NCI-H1436 (cell line): ENCODE measurements at places on chromosomes 2 and 18.

GRCh38 chr2:134232868-134233727 is 20.8 kb upstream of the MGAT5 start:
- DNase-seq: no peak

DNA sequence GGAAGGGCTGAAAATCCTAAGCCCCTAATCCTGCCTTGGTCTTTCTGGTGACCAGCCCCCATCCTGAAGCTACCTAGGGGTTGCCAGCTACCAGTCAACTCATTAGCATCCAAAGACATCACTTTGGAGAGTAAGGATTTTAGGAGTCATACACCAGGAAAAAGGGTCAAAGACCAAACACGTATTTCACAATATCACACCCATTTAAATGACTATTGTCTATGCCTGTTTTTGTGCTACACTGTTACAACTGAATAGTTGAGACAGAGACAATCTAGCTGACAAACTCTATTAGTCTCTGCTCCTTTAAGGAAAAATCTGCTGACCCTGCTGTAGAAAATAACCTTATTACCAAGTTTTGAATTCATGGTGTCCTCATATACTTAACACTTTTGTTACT is 21.0 kb upstream of the RBBP8 start:
- DNase-seq: no peak

DNA sequence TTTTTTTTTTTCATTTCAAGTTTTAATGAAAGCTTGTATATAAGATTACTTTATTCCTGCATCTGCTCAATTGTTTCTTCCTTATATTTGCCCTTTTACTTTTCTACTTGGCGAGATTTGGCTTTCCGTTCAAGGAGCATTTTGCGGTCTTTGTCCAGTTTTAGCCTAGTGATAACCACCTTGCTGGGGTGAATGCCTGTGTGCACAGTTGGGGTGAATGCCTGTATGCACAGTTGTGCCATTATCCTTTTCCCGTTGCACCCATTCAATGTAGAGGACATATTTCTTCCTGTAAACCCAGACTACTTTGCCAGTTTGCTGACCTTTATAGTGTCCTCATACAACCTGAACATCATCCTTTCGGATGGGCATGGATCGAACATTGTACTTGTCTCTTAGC is 12.0 kb downstream of the ZNF236 start:
- DNase-seq: no peak

DNA sequence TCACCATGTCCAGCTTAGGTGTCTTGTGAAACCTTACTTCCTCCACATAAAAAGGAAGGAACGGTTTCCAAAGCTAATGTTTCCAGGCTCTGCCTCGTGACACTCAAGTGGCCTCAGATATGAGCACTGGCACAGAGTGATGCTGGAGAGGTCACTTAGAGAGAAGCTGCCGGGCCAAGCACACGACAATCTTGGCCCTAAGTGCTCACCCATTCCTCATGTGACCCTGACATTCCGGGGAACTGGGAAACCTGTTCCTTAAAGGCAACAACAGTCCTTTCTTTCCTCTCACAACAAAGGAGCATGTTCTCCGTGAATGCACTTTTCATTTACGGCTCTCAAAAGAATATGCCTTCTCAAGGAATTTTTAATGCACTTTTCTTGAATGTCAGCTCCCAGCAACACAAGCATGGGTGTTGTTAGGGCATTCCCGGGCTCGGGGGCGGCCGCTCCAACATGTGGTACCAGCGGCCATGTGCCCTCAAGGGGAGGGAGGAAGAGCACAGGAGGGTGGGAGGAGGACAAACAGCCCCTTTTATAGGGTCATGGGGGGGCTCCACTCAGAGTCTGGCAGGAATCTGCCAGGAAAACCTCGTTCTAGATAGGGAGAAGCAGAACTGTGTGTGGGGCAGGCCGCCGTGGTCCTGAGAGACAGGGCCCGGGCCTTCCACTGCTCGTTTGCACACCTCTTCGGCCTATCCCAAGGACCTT is 118.6 kb downstream of the MBP start:
- no peak for DNase-seq

DNA sequence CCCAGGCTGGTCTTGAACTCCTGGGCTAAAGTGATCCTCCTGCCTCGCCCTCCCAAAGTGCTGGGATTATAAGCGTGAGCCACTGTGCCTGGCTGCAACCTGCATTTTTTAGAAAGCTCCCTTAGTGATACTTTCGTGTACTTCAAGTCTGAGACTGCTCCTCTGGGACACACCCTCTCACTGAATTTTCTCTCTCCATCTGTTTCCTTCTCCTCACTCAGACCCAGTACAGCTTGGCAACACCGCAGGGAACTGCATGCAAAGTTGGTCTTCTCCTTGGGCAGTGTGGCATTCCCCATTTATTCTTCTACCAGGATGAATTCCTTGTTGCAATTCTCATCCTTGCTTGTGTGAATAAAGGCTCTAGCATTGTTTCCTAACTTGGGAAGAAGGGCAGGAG is 175.9 kb downstream of the LPIN1 start:
- DNase-seq: no peak

DNA sequence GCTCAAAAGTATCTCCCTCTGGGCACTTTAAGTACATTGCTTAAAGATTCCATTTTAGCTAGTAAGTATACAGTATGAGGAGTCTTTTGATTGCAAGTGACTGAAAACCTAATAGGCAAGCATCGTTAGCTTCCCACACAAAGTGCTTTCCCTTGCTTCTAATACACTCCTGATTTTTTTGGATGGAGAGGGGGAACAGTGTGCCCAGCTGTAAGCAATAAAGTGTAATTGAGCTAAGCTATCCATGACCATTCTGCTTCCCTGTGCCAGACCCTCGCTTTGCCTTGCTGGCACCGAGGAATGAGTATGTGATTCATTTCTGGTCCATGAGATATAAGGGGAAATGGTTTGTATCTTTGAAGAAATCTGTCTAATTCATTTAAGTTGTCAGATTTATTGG is 3.8 kb upstream of the ZNF24 start:
- DNase-seq: no peak

GRCh38 chr2:235433860-235434259 is 60.0 kb upstream of the AGAP1 start:
- DNase-seq: no peak

GRCh38 chr18:70276416-70277191 is 12.2 kb upstream of the SOCS6 start:
- no peak for DNase-seq

- DNase-seq: no peak
Observed at GRCh38 chr2:238714038-238714528, 133.8 kb upstream of the TWIST2 start.

GRCh38 chr2:112577756-112578155 is 6.7 kb upstream of the CHCHD5 start:
- no peak for DNase-seq

DNA sequence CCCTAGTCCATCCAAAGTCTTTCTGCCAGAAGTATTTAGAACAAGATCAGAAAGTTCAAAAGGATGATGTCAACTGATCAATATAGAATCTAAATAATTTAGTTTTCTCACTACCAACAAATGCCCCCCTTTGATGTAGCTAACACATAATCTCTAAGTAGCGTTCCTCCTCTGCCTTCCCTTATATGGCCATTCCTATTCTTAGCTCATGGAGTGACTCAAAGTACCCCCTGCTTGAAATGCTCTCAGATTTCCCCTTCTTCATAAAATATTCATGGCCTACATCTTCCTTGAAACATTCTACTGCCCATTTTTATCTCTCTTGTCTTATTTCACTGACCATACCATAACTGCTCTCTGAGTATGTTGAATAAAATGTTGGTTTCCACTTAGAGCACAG is 151.5 kb downstream of the UPP2 start:
- no peak for DNase-seq

DNA sequence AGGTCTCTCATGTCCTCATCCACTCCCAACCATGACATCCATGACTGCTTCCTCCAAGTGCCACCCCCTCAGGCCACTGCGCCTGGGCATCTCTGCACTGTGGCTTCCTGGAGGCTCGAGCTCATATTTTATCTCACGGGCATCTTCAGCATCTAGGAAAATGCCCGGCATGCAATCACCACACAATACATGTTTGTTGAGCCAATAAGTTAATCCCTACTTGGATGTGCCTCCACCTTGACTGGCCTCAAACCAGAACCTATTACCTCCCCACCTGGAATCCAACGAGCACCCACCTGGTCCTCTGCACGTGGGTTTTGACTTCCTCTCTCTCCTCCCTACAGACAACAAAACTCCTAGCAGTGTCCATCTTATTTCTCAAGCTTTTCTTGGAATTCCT is 198.9 kb upstream of the REV1 start:
- DNase-seq: no peak

GRCh38 chr2:233807966-233808935 is 30.1 kb downstream of the MROH2A start:
- no peak for DNase-seq

GRCh38 chr2:61433606-61434005 is 37.3 kb downstream of the USP34 start:
- no peak for DNase-seq

DNA sequence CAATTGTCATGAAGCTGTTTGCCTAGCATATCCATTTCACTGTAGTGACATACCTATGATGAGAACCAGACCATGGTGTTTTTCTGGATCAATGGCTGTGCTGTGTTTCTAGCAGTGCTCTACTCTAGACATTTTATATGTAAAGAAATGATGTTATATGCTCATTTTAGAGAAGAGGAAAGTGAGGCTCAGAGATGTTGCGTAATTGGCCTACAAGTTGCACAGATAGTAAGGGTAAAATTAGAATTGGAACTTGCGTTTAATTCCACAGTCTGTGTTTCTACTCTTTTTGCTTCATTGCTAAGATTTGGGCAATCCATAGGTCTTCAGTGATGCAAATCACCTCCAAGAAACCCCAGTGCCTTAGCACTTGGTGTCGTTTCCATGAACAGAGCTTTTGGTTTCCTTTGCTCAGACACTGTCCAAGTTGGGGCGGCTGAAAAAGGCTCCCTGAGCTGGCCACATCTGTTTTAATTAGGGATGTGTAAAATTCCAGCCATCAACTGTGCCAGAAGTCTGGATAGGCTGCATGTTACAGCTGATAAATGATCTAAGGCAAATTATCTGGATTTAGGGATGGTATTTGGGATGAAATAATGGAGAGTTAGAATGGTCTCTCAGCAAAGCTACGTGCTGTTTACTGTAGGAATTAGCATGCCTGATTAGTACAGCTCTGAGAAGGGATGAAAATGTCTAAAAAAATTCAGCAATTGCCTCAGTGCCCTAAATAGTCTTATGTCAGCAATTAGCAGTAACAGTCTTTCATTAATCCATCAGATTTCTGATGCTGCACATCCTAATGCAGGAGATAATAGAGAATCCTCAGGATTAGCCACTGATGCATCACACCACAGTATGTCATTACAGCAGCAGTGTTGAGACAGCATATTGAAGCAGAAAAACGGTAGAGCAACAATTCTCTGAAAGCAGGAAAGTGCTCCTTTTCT is 65.3 kb downstream of the PTPRM start:
- DNase-seq: no peak

DNA sequence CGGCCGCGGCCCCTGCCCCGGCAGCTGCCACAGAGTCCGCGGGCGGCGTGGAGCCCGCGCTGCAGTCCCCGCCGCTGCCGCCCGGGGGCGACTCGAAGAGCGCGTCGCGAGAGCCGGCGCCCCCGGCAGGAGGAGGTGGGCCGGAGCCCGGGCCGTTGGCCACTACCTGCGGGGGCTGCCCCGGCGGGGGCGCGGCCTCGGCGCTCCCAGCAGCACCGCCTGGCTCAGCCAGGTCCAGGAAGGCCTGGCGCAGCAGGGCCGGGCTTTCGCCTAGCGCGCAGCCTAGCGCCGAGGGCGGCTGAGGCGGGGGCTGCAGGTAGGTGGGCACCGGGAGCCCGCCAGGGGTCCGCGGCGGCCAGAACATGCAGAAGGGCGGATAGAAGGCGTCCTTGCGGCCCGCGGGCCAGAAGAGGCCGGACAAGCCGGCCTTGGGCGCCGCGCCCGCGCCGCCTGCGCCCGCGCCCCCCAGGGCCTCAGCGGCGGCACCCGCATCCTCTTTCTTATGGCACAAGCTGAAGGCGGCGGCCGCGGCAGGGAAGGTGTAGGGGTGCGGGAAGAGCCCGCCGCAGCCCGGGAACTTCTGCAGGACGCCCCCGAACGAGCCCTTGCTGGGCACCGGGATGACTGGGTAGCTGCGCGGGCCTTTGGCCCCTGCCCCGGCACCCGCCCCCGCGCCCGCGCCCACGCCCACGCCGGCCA is 3.9 kb downstream of the SKOR2 start:
- DNase-seq: no peak

- no peak for DNase-seq
Observed at GRCh38 chr2:95391641-95392310, 10.7 kb upstream of the FAHD2A start.

GRCh38 chr2:241039416-241039815 is 41.0 kb downstream of the SNED1 start:
- no peak for DNase-seq

DNA sequence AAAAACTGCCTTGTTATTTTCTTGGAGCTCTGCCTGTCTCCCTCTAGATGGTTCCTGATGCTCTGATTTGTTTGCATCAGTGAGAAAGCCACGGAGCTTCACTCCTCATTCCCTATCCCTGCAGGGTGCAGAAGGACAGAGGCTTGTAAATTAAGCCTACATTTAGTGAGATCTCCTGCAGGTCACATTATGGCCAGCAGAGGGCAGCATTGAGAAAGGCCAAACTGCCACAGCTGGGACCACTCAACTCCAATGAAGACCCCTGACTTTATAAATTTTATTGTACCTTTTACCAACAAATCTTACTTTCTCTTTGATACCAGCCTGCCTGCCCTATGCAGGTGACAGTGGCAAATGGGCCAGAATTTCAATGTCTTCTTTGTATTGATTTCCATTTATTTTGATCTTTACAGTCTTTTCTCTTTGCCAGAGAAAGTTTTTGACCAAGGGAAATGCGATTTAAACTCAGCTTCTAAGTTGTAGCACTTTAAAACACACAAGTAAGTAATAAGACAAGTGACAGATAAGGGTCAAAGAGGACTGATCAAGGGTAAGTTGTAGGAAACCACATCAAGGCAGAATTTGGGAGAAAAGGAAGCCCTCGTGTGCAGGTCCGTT is 1029.1 kb upstream of the KLHL29 start:
- peak; percentile 1 for DNase-seq

DNA sequence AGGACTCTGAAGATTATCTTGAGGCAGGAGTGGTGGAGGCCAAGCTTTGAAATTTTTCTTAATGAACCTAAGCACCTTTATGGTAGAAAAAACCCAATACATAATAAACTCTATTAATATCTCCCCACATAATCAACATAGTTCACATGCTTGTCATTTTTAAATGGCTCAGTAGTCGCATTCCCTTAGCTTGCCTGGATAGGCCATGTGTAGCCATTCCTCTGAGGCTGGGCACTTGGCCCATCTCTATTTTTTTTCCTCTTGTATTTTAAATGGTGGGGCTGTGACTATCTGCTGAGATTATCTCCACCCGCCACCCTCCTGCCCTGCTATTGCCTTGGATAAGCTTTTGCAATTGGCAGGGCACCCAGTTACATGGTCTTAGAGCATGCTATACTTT is 143.1 kb downstream of the FHOD3 start:
- DNase-seq: no peak

- DNase-seq: no peak
Observed at GRCh38 chr18:48915626-48916425, 34.9 kb downstream of the SMAD7 start.

GRCh38 chr18:49756671-49757362 is 56.5 kb downstream of the ACAA2 start:
- no peak for DNase-seq
